ENCODE measurements at places on chromosomes 1 and 21. TPM values are rescaled to one million over a fixed set of nuclear protein-coding genes. Genes with fewer than 3 reads are reported as not detected.

GRCh38 chr1:2584686-2585317, 1.8 kb upstream of the PRXL2B start:
- DNase-seq: peak; percentile 74

The CCDC181 gene
- 0.29 TPM for total RNA-seq

- no peak for DNase-seq
These were observed 100.2 kb downstream of the DMRTB1 start for GRCh38 chr1:53559391-53559815.

The RAB29 gene
- 43.3 TPM for total RNA-seq

The KRTAP12-2 gene
- not detected for total RNA-seq

DNA sequence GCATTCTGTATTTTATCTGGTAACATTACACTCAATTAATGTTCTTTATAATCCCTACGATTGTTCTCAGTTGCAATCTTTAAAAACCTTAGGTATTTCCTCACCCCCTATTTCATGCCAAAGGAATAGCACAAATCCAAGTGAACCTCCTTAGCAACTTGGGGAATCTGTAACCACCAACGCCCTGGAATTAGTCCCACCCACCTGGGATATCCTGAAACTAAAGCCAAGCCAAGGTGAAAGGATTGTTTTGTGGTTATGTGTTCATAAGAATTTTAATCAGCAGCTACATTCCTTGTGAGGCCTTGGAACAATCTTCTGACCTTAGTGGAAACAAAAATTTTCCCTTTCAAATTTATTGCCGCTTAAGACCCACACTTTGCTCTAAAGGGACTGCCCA, 908.7 kb downstream of the TTLL7 start:
- no peak for DNase-seq

- DNase-seq: no peak
These were observed 36.6 kb downstream of the HIVEP3 start for GRCh38 chr1:41882068-41882477.

DNA sequence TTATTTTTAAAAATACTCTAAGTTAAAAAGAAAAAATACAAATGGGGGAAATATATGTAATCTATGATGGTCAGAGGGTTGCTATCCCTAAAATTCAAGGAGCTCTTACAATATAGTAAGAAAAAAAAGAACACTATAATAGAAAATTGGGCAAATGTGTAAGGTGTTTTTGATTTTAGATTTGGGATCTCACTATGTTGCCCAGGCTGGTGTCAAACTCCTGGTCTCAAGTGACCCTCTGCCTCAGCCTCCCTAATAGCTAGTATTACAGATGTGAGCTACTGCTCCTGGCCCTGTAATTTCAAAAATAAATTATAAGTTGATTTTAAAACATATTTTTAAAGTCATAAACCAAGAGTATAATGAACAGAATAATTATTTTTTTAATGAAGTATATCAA, 45.9 kb downstream of the CDC42BPA start:
- DNase-seq: no peak
